ENCODE measurements at places on chromosomes 1 and 21. TPM values are rescaled to one million over a fixed set of nuclear protein-coding genes. Genes with fewer than 3 reads are reported as not detected.

GRCh38 chr1:62025154-62025553, 169.5 kb upstream of the L1TD1 start:
- H3K36me3 ChIP-seq: peaks cover 31% of the 10 kb centered on the region
- no peaks in the 10 kb centered on the region for H3K4me1 ChIP-seq
- no peak for DNase-seq

- H3K4me3 ChIP-seq: no peak overlapping the region
- DNase-seq: no peak
- no peaks in the 10 kb centered on the region for H3K36me3 ChIP-seq
- H3K4me1 ChIP-seq: no peaks in the 10 kb centered on the region
- no peak overlapping the region for H3K27ac ChIP-seq
Measured at GRCh38 chr21:46211376-46211775, 17.2 kb downstream of the LSS start.

DNA sequence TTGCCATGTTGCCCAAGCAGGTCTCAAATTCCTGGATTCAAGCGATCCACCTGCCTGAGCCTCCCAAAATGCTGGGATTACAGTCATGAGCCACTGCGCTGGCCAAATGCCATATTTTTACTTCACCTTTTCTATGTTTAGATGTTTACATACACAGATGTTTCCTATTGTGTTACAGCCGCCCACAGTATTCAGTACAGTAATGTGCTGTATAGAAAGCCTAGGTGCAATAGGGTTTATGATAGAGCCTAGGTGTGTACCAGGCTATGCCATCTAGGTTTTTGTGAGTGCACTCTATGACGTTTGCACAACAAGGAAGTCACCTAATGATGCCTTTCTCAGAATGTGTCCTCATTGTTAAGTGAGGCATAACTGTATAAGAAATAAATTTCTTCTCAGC, 153.4 kb downstream of the CHRM3 start:
- DNase-seq: no peak
- no peak overlapping the region for H3K4me3 ChIP-seq
- H3K4me1 ChIP-seq: peaks cover 2% of the 10 kb centered on the region
- H3K36me3 ChIP-seq: no peaks in the 10 kb centered on the region
- H3K27me3 ChIP-seq: no peaks in the 10 kb centered on the region

DNA sequence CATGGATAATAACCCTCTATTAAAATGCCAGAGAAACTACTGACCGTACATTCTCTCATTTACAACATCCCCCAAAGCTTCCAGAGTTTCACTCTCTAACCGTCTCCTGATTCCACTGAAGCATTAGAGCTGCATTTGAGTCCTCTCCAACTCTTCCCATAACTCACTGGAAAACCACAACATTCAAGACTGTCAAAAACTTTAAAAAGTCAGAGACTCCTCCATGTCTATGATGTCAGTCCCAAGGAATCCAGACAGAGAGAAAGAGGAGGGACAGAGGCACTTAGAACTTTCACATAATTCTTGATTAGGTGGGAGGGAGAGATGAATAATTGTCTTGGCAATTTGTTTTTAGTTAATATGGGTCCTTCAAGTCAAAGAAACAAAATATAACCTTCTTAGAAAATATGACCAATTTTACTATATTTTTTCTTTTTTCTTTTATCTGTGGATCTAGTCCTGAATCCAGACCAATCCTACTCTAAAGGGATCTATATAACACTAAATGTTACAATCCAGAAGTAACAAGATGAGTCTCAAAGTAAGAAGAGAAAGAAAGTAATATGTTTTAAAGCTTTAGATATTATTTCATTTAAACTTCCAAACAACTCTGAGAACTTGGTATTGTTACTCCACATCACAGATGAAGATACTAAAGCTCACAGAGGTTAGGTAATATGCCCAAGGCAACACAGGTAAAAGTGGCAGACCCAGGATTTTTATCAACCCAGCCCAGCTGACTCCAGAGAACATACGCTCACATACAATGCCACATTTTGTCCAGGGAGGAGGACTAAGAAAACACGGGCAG, 23.8 kb downstream of the OTUD7B start:
- peaks cover 11% of the 10 kb centered on the region for H3K4me1 ChIP-seq
- H3K27ac ChIP-seq: no peak overlapping the region
- DNase-seq: no peak
- no peaks in the 10 kb centered on the region for H3K27me3 ChIP-seq

DNA sequence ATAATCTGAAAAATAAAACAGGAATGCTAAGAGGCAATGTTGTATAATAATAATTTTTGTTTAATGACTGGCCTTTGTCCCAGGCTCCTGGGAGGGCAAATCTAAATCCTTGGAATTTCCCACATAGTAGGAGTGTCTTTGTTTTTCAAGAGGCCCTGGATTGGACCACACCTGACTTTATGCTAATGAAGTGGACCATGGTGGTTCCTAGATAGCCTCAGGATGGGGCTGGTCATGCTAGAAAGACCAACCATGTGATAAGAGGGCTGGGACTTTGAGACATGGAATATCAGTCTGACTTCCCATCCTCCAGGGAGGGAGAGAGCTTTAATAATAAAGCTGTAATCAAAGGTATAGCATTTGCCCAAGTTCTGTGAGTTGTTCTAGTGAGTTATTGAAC, 138.2 kb upstream of the RAB4A start:
- no peak overlapping the region for H3K27ac ChIP-seq
- H3K4me3 ChIP-seq: no peak overlapping the region
- H3K27me3 ChIP-seq: no peaks in the 10 kb centered on the region
- no peak for DNase-seq
- peaks cover 55% of the 10 kb centered on the region for H3K4me1 ChIP-seq

DNA sequence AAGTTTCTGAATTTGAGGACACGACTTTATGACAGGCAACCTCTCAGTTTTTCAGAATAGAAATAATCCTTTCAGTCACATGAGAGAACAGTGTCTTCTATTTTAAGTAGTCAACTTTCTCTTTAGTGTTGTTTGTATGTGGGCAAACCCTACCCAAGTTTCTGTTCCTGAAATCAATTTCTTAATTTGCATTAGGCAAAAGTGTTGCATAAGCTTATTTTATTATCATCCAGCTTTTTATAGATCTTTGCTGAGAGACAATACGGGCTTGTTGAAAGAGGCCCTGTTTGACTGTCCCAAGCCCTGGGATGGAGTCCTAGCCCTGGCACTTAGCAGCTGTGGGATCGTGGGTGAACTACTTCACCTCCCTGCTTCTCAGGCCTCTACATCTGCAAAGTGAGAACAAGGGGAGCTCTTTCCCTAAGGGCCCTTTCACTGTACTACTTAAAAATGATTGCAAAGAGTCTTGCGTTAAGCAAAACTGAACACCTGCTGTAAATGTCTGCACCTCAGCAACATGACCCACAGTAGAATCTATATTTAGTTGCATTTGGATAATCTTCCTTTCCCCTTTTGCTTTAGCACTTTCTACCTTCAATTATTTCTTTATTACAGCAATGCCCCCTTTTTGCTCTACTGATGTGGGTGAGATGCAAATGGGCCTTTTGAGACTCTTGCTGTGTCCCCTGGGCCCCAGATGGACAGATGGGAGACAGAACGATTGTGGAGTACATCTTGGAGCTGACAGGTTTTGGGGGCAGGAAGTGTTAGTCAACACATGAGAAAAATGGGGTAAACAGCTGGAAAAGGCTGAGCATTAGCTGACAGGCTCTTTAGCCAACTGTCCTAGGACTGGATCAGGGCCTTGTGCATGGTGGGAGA, 41.0 kb upstream of the SCAF4 start:
- H3K4me3 ChIP-seq: no peak overlapping the region
- no peaks in the 10 kb centered on the region for H3K27me3 ChIP-seq
- H3K27ac ChIP-seq: peak overlapping the region; percentile 64
- no peak for DNase-seq

DNA sequence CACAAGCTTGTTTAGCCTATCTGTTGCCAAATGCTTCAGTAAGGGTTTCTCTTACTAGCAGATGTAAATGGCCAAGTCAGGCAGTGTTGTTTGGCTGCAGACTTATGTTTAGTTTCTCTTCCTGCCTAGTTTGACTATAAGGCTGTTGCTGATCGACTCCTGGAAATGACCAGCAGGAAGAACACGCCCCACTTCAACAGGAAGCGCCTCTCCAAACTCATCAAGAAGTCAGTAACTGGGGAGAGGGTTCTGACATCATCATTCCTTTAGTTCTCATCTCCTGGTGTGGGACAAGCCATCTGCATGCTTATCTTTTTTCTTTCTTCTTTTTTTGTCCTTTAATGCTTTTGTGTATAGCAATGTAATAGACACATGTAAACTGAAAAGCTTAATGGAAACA, 25.1 kb downstream of the RRP1B start:
- H3K36me3 ChIP-seq: peaks cover 41% of the 10 kb centered on the region
- H3K27me3 ChIP-seq: no peaks in the 10 kb centered on the region
- peak overlapping the region; percentile 16 for H3K27ac ChIP-seq

The SHISA4 gene
- total RNA-seq: not detected

The GUCA2B gene
- not detected for total RNA-seq

All from activated naive CD8-positive, alpha-beta T cell treated with anti-CD3 and anti-CD28 coated beads for 36 hours (primary cell).